ENCODE measurements at places on chromosomes 6 and 20.

- no peak for DNase-seq
Measured at GRCh38 chr6:12656906-12657305, 59.7 kb upstream of the PHACTR1 start.

- DNase-seq: no peak
Measured at GRCh38 chr20:42553374-42553773, 636.3 kb downstream of the PTPRT start.

DNA sequence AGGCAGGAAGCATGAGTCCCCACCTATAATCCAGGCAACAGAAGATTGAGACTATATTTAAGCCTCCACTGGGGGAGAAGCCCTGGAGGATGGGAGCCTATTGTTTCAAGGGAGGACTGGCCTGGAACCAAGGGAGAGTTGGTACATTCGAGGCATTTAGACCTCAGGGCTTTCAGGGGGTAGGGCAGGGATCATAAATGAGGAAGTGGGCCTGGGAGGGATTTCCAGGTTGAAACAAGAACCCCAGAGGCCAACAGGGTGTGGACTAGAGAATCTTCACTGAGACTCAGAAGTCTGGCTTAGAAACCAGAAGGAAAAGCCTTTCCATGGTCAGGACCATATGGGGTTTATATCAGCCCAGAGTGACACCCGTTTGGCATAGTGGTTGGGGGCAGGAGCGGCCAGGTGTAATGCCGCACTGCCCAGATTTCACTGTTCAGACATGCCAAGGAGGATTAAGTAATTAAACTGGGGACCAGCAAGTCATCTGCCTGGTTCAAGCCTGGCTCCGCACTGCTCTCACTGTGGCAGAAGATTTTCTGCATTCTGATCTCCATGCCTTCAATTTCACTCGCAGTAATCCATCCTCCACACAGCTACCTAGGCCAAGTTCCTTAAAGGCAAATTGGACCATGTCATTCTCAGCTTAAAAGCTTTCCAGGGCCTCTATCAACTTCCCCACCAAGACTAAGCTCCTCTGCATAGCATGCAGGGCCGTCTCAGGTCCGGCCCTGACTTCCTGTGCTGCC, 17.8 kb downstream of the LRFN2 start:
- DNase-seq: no peak

DNA sequence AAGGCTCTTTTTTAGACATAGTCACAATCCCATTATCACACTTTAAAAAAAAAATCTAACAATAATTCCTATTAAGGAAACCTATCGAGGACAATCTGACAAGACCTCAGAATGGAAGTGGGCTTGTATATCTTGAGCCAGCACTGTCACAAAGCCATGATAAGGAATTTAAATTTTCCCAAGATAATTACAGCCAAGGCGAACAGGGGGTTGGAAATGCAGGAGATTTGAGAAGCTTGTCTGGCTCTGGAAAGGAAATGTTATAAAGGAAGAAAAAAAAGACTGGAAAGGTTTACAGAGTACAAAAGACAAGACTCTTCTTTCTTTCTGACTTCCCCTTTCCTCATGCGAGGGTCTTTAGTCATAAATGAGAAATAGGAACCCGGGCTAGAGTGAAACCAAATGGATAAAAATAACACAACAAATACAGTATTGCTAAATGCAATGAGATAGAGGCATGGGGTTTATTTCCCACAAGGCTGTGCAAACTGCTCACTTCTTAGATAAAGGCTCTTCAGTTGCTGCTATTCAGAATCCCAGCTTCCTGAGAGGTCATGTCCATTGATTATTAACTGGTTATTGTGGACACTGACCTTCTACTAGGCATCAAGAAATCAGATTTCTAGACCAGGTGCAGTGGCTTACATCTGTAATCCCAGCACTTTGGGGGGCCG, 13.4 kb upstream of the GHRH start:
- no peak for DNase-seq

DNA sequence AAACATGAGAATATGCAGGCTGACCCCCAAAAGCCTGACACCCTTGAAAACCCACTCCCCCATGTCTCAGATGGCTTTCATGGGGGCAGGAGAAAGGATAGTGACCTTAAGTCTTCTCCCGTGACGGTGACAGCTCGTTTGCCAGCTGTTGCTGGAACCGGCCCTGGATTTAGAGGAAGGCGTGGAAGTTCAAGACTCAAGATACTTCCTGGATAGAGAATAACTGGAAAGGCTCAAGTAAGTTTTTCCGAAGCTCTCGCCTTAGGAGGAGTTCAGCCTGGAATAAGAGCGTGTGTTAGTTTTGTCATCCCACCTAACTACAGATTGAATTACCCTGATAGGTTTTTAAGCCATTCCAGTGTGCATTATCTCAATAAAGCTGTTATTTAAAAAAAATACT, 11.6 kb upstream of the MTG2 start:
- no peak for DNase-seq

GRCh38 chr6:126672649-126673048, 332.7 kb downstream of the CENPW start:
- no peak for DNase-seq

Measured in activated T-cell treated with anti-CD3 and anti-CD28 coated beads for 4 hours (primary cell).